HCT116 (cell line): ENCODE measurements at places on chromosomes 2 and 18. TPM values are rescaled to one million over a fixed set of nuclear protein-coding genes. Genes with fewer than 3 reads are reported as not detected.

- H3K27me3 ChIP-seq: no peaks in the 10 kb centered on the region
- H3K36me3 ChIP-seq: no peaks in the 10 kb centered on the region
- no peaks in the 10 kb centered on the region for H3K4me1 ChIP-seq
- no peak overlapping the region for H3K27ac ChIP-seq
- H3K4me3 ChIP-seq: no peak overlapping the region
These were observed 53.4 kb upstream of the PROKR1 start for GRCh38 chr2:68589963-68590362.

DNA sequence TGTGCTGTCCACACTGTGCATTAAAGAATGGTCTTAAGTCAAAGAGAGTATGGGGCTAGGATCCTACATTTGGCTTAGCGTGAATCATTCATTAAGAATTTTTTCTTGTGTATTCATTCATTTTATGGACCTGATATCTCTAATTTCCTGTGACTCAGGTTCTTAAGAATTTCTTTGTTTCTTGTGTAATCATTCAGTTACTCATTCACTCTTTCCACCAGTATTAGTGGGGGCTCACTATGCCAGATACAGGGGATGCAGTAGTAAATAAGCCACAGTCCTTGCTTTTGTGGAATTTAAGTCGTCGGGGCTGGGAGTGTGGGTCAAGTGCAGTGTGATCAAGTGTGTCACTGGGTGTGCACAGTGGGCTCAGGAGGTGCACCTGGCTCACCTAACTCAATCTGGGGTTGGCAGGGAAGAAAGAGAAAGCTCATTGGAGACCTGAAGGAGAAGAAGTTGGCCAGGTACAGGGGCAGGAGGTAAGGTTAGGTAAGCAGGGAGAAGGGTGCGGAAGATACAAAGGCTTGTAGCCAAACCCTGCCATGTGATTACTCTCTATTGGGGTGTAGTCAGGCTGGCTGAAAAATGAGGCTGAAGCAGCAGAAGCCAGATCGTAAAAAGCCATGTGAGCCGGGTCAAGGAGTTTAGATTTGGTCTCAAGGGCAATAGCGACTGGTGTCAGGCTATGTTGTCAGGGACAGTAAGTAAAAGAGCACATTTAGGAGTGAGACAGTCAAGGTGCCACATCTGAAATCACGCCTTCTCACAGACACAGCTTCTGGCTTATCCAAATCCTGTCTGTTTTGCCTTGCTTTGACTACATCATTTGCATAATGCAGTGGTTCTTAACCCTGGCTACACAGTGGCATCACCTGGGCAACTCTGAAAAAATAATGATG lies 67.2 kb downstream of the KCTD1 start:
- H3K4me3 ChIP-seq: peak overlapping the region; percentile 17
- no peaks in the 10 kb centered on the region for H3K36me3 ChIP-seq
- H3K27ac ChIP-seq: peak overlapping the region; percentile 99
- peak; percentile 93 for DNase-seq
- no peaks in the 10 kb centered on the region for H3K27me3 ChIP-seq

The UBR3 gene
- 29.5 TPM for total RNA-seq

- H3K36me3 ChIP-seq: no peaks in the 10 kb centered on the region
- no peaks in the 10 kb centered on the region for H3K4me1 ChIP-seq
- no peak overlapping the region for H3K4me3 ChIP-seq
- DNase-seq: no peak
- H3K27ac ChIP-seq: no peak overlapping the region
These were observed 48.3 kb upstream of the TMEM18 start for GRCh38 chr2:725468-725867.

DNA sequence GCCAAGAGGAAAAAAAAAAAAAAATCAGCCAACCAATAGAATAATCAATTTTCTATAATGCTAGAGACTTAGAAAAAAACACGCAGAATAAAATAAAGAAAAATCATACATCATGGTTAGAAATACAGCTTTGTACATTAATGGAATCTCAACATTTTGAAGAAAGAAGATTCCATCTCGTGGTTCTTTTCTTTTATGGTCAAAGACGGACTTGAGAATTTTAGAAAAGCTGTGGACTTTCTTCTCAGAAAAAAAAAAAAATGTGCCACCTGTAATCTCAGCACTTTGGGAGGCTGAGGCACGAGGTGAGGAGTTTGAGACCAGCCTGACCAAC lies 41.8 kb upstream of the ATIC start:
- H3K36me3 ChIP-seq: no peaks in the 10 kb centered on the region
- H3K4me1 ChIP-seq: no peaks in the 10 kb centered on the region; the same call in 1 of the 2 replicates
- DNase-seq: no peak
- no peak overlapping the region for H3K27ac ChIP-seq
- no peaks in the 10 kb centered on the region for H3K27me3 ChIP-seq

DNA sequence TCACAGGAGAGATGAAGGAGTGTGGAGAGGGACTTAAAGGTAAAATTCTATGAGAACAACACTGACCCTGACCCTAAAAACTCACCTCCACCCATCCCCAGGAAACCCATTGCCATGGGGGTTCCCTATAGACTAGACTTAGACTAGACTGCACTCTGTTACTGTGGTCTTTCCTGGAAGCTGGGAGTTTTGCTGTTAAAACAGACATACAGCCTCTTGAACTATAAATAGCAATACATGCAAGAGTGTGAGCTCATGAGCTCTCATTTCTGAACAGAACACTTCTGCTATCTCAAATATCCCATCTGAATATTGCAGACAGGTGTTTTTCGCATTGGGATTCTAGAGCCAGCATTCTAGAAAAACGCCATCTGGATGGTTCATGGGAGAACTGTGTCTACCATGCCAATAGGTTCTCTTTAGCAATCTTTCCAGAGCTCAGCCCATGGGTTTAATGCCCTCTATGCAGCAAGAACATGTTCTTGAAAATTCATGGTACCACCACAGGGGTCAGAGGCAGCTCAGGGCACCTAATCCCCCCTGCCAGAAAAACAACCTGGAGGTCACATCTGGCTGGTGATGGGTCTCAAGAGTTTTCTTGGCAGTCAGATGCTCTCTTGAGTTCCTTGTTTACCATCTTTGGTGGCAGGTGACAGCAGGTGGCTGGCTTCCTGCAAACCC lies 51.9 kb downstream of the SLC14A2 start:
- no peak for DNase-seq
- no peaks in the 10 kb centered on the region for H3K36me3 ChIP-seq
- H3K27me3 ChIP-seq: no peaks in the 10 kb centered on the region
- no peaks in the 10 kb centered on the region for H3K4me1 ChIP-seq
- no peak overlapping the region for H3K27ac ChIP-seq
- H3K4me3 ChIP-seq: no peak overlapping the region

GRCh38 chr2:69914950-69915945 lies at the start of gene MXD1:
Gene MXD1, plus strand, starts transcription at chr2:69915109. Its CDS starts 222 bp downstream, at chr2:69915331.
- peaks cover 18% of the 10 kb centered on the region for H3K4me1 ChIP-seq
- no peaks in the 10 kb centered on the region for H3K27me3 ChIP-seq

- no peaks in the 10 kb centered on the region for H3K36me3 ChIP-seq
- H3K27me3 ChIP-seq: no peaks in the 10 kb centered on the region
- no peak overlapping the region for H3K4me3 ChIP-seq
- H3K27ac ChIP-seq: no peak overlapping the region
- no peaks in the 10 kb centered on the region for H3K4me1 ChIP-seq
- no peak for DNase-seq
These were observed 48.4 kb upstream of the TMEM17 start for GRCh38 chr2:62554440-62554839.

DNA sequence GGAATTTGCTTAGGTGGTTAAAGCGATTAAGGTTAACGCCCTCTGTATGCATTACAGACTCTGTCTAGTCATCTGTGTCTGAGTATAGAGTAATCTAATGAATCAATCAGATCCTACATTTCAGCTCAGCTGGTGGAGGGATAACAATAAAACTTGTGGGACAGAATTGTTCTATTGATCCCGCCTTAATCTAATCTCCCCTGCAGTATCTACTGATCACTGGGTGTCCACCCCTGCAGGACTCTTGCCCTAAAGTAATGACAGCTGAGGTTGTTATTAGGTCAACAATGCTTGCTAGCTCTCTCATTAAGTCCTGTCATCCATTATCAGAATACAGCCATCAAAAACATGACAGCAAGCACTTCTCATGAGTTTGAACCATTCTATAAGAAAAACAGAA lies 462.6 kb upstream of the TMEFF2 start:
- no peaks in the 10 kb centered on the region for H3K36me3 ChIP-seq
- no peak overlapping the region for H3K4me3 ChIP-seq
- no peak overlapping the region for H3K27ac ChIP-seq
- H3K4me1 ChIP-seq: no peaks in the 10 kb centered on the region
- DNase-seq: no peak

DNA sequence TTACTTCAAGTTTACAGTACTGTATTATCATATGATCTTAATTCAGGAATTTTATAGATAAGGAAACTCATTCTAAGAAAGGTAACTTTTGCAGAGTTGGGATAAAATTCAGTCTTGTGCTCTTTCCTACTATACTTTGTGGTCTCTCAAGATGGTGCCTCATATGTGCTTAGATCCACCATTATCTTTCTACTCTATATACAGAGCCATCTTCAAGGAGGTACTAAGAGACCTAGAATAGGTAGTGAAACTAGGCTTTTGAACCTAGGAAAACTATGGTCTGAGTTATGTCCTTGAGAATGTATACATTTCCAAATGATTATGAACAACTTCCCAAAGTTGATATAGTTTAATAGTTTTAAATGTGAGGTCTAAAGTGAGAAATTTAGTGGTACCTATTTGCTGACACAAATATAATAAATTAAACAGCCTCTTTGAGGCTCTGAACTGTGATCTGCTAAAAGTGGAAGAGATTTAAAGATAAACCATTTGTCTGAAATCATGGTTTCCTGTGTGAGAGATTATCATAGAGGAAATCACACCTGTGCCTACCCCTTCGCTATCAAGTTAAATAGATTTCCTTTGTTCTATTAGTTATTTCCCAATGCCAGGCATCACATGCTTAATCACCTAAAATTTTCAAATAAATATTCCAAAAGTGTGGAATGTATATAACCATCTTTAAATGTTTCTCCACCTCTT lies 27.2 kb downstream of the ACAA2 start:
- no peak overlapping the region for H3K4me3 ChIP-seq
- peaks cover under 1% of the 10 kb centered on the region for H3K36me3 ChIP-seq
- H3K27me3 ChIP-seq: no peaks in the 10 kb centered on the region
- no peak overlapping the region for H3K27ac ChIP-seq

DNA sequence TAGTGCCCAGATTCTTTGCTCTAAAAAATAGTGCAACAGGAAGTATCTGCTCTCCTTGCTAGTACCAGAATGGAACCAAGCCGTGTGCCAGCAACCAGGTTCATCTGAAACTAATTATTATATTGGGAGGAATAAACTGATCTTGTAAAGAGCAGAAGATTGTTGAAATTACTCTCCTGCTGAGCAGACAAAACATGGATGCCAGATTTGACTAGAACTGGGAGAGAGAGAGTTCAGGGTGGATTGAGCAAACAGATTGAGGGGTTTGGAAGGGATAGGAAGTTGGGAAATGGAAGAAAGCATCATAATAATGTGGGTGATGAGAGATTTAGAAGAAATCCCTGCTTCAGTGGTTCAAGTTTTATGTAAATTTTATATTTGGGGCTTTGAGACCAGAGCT lies 160.1 kb upstream of the RASGRP3 start:
- no peak overlapping the region for H3K27ac ChIP-seq
- no peak overlapping the region for H3K4me3 ChIP-seq
- H3K36me3 ChIP-seq: no peaks in the 10 kb centered on the region
- H3K4me1 ChIP-seq: no peaks in the 10 kb centered on the region
